Activated CD4-positive, alpha-beta T cell treated with anti-CD3 and anti-CD28 coated beads, Interleukin-2, amount 50 U/mL, for 4 hours (primary cell): ENCODE measurements at places on chromosomes 3 and 15.

DNA sequence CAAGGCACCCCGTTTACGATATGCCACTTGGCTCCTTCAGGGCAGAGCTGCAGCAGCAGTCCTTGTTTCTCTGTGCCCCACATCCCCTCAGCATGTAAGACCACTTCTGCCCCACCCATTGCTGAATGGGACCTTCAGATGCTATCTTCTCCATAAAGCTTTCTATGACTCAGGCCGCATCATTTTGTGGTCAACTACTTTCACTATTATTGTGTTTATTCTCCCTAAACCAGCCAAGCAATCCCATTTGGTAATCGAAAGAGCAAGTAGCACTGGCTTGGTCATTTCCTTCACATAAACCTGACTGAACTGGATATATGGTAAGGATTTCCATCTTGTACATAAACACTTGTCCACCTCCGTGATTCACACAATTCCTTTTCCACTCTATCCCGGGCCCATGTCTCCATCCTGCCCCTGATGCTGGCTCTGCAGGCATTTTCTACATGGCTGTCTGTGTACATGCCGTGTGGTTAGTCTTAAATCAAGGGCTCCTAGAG is 25.7 kb downstream of the LIPC start:
- no peak for DNase-seq

GRCh38 chr3:37441689-37442088 is 267.3 kb upstream of the LRRFIP2 start:
- no peak for DNase-seq

- no peak for DNase-seq
Observed at GRCh38 chr3:180420016-180420415, 181.9 kb upstream of the TTC14 start.

DNA sequence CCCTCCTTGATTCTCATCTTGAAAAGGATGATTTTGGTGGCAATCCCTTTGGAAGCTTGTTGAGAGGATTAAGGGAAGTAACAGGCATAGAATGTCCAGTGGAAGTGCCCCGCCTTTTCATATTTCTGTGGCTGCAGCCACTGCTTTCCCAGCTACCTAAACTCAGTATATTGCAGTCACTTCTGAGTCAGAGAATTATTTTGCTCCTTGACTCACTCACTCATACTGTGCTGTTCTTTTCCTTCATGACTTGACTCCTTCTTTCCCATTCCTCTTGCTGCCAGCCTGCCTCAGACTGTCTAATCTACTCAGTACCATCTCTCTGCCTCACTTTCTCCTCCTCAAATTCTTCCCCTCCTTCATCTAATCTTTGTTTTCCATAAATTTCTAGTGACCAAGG is 26.5 kb upstream of the POLR2M start:
- DNase-seq = no peak

DNA sequence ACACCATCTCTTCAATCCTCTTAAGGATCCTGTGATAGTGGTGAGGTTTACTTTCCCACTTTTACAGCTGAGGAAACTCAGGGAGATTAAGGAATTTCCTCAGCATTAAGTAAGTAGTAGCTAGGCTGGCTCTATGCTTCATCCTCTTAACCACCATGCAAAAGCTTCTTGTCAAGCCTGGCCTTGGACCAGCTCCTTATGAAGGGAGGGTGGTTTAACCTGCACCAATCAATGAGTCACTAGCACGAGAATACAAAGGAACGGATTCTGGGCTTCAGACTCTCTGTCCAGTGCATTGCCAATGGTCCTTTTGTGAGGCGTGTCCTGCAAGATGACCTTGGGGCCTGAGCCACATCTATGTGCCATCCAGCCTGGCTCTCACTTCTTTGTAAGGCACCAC is 202.0 kb upstream of the CFAP20DC start:
- no peak for DNase-seq

- DNase-seq = no peak
Observed at GRCh38 chr15:74283368-74283767, 47.2 kb downstream of the CCDC33 start.

DNA sequence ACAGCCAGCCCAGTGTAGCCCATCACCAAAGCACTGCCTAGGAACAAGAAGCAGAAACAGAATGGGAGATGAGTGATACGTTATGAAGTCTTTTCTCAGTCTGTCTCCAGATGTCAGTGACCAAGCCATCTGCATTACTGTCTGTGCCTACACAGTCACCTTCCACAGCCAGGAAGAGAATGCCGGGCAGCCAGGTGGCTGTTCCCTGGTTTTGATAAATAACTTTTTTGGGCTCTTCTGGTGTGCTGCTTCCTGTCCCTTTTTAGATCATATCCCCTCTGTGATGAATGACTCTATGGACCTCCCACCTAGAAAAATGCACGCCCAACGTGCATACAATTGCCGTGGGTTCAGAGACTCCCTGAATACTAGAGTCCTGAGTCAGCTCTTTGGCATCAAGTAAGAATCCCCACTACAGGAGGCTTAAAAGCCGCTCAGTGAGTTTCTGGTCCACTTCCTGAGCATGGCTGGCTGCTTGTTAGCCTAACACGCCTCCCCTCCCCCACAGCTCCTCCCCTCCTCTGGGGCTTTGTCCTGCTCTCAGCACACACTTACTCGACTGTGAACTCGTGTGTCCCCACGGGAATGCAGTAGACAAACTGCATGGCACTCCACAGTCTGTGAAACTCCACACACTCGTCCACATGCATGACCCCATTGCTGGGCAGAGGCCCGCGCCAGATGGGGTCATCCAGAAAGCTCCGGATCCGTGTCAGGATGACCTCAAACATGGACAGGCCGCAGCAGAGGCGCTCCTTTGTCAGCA is 34.7 kb downstream of the NIPA2 start:
- no peak for DNase-seq

DNA sequence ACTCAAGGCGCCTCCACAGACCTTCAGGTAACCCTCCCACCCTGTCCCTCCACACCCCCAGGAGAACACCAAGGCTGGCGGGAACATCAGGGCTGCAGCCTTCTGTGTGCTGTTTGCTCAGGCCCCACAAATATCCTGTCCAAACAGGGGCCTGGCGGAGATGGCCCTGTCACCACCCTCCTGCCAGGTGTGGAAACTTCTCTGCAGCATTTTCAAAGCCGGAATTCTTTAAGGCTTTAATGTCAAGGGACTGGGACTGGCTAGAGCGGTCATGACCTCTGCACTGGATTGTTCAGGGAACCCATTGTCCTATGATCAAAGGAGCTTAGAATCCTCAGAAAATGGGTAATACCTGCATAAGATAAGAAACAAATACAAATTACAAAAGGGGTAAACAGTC is 46.6 kb downstream of the FBLN2 start:
- DNase-seq = no peak
